ENCODE measurements at places on chromosomes 16 and 17.

DNA sequence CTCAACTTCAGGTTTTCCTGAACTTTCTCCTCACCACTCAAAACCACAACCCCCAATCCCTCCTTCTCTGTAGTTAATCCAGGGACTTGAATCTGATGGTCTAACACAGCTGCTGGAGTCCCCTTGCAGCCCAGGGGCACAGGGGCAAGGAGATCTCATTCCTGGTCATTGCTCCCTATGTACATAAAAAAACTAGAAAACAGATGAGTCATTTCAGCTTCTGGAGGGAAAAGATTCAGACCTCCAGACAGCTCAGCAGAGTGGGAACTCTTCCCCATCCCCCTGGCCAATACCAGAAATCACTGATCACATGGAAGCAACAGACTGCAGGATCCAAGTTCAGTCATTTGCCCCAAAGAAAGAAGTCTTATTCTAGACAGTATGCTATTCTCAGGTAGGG lies 62.1 kb downstream of the DYNLRB2 start:
- DNase-seq: no peak

GRCh38 chr16:66926961-66927436 lies 1.7 kb upstream of the RRAD start:
- DNase-seq: no peak

- no peak for DNase-seq
Observed at GRCh38 chr16:15466886-15467781, 32.7 kb downstream of the BMERB1 start.

DNA sequence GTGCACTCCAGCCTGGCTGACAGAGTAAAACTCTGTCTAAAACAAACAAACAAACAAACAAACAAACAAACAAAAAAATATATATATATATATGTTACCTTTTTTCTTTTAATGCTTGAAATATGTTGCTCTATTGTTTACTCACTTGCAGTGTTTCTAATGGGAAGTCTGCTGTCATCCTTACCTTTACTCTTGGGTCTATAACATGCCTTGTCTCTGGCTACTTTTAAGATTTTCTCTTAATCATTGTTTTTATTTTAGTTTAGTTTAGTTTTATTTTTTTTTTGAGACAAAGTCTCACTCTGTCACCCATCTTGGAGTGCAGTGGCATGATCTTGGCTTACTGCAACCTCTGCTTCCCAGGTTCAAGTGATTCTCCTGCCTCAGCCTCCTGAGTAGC lies 16.1 kb upstream of the TNRC6A start:
- no peak for DNase-seq

DNA sequence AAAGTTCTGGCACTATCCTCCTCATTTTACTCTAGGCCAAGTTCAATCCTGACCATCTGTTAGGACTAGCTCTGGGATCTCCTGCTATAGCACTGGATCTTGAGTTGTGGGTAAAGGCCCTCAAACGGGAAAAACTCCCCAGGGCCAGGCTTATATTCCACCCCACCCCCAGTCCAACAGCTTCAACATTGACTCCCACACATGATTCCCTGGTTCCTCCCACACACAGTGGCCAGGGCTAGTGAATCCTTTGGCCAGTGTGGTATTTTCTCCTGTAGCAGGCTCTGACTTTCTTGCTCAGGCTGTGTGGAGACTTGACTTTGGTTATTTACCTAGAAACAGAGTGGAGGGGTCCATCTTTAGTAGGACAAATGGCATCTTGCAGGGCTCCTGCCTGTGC lies 10.3 kb upstream of the AKAP10 start:
- no peak for DNase-seq

DNA sequence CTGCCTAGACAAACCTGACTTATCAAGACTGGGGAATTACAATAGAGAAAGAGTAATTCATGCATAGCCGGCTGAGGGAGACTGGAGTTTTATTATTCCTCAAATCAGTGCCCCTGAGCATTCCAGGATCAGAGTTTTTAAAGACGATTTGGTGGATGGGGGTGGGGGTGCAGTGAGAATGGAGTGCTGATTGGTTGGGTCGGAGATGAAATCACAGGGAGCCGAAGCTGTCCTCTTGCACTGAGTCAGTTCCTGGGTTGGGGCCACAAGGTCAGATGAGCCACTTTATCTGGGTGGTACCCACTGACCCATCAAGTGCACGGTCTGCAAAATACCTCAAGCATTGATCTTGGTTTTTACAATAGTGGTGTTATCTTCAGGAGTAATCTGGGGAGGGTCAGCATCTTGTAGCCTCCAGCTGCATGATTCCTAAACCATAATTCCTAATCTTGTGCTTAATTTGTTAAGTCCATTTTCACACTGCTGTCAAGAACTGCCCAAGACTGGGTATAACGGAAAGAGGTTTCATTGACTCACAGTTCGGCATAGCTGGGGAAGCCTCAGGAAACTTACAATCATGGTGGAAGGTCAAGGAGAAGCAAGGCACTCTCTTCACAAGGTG lies 69.6 kb downstream of the MARF1 start:
- no peak for DNase-seq

DNA sequence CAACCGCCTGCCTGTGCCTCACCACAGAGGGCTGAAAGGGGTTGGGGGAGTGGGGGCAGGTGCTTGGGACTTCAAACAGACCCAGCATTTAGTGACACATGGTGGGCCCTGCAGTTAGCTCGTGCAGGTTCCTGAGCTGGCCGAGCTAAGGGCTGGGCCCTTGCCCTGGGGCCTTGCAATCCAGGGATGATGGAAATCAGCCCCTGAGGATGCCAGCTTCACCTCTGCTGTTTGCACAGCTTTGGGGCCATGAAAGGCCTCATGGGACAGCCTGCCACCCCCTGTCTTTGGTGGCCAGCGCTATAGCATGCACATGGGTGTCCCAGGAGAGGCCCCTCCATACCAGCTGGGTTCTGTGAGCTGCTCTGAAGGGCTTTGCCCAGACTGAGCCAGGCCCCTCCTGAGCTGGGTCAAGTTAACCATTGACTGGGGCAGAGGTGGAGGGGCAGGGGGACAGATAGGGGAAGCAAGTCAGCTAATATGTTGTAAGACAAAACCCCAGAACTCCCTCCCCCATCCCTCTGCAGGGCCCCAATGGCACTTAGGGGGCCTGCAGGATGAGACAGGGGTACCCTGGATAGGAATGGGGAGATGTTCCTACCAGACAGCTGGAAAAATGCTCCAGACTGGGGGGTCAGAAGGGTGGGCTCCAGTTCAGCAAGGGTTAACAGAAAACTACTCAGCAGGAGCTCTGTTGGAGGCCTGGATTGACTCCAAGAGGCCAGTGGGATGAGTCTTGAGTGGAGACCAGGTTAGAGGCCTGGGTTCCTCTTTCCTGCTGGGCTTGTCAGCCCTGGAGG lies 692 bp downstream of the PRR15L start:
- DNase-seq: peak; percentile 10

- peak; percentile 43 for DNase-seq
Observed at GRCh38 chr16:24609740-24610415, 70.5 kb downstream of the RBBP6 start.

GRCh38 chr16:79707876-79708275 lies 107.3 kb upstream of the MAF start:
- DNase-seq: no peak

GRCh38 chr17:82277851-82278250 lies 4.4 kb upstream of the CSNK1D start:
- no peak for DNase-seq

DNA sequence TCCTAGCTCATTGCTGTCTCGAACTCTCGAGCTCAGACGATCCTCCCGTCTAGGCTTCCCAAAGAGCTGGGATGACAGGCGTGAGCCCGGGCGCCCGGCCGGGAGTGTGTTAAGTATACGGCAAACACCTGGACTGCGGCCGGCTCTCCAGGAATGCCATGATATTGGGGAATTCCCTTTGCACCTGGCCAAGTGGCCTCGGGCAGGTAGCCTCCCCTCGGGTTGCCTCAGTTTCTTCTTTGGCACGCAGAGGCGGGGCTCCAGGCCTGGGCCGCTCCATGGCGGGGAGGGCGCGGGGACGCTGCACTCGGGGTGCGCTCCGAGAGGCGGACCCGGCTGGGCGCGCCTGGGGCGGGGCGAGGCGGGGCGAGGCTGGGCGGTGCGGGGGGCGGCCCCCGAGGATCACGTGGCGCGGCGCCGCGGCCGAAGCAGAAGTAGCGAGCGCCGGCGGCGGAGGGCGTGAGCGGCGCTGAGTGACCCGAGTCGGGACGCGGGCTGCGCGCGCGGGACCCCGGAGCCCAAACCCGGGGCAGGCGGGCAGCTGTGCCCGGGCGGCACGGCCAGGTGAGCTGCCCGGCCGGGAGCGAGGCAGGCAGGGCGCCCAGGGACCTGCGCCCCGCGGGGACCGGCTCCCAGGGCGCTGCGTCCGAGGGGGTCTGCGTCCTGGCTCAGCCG lies at the start of gene PLCG2:
Gene PLCG2, plus strand, starts transcription at position 431 of the 675 bp plus-strand sequence. CDS start 6,699 bp downstream, outside the sequence.
- no peak for DNase-seq

DNA sequence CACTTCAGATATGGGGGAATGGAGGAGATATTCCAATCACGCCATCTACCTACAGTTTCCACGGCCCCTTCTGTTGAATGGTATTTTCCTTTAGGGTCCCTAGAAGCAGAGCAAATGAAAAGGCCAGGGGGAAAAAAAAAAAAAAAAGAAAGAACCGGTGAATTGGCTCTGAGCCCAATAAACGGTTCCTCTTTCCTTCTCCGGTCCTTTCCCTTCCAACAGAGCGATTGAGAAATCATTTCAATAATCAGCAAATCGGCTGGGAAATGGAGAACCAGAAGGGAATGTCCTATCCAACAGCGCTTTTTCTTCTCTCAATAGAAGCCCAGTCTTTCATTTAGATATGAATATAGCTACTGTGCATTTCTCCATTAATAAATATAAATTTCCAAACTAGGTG lies 26.8 kb upstream of the HOXB13 start:
- DNase-seq: no peak

Data from NCI-H1092 (cell line).